Esophagus squamous epithelium (tissue), 5 donors: ENCODE measurements at places on chromosomes 16 and 17.

GRCh38 chr16:70254180-70254964, 2.6 kb upstream of the EXOSC6 start:
- DNase-seq: no peak

DNA sequence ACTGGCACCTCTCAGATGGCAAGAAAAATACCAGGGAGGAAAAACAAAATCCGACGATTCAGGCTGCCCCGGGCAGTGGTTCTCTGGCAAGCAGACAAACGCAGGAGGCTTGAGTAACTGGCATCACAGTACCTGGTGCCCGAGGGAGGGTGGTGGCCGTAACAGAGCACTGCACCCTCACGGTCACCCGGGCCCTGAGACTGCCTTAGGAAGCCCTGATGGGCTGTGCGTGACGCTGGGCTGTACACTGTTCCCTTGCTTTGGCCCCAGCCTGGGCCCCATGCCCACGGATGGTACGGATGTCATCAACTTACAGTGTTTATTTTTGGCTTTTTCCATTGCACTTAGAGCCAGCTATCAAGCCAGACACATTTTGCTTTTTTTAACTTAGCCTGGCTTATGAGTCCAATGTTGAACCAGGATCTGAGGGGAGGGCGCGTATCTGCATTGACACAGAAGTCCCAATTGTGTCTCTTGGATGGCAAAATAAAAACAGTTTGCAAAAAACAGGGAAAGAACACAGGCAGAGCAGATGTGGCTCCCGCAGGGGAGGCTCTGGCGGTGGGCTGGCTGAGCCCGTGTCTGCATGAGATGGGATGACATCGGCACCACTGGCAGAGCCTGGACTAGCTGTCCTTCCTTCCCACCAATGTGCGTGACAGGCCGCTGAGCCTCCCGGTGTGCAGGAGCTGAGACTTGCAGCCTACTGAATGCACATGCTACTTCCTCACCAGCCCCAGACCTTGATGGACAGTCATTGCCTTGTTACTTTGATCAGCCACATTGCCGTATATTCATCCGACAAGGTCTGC, 287.7 kb downstream of the FOXL1 start:
- no peak for DNase-seq

DNA sequence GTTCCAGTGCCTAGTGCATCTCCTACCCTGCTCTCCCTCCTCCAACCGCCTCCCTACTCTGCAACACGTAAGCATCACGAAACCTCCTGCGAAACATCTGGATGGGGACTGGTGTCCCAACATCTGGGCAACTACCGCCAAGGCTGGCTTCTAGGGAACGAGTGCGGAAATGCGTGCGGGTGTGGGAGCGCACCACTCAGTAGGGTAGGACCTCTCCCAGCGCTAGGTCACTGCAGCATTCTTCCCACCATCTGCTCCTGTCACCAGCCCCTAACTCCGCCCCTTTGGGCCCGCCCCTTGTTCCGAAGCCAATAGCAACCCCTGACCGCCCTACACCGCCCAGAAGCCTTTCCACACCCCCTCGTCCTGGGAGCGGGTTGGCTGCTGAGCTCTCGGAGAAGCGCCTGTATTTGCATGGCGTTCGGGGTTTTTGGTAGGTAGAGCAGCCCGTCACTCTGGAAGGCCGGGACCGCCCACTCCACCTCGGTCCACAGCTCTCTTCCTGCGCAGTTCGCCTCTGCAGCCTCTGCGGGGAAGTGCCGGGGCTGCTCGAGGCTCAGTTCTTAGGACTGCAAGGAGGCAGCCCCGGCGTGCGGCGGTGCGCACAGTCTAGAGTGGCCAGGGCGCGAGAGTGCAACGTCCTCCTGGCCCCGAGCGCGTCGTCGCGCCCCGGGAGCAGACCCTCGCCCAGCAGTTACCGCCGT, at the start of gene HS3ST3B1:
Gene HS3ST3B1 (plus strand): TSS at position 507 of the 704 bp plus-strand sequence. CDS start 438 bp downstream, outside the sequence.
- DNase-seq: peak; percentile 84

DNA sequence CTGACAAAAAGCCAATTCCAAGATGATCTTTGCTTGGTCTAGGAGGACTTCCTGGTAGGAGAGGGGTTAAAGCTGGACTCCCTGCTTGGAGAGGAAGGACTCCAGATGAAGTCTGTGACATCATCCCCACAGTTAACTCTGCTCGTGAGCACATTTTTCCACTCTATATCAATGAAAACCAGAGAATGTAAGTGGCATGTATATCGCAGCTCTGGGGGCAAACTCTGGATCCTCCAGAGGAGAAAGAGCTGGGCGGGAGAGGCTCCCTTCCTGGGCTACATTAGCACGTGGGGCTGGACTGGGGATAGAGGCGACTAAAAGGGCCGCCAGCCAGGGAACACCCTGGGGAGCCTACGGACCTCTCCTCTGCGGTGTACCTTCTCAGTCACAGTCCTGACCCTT, 34.1 kb downstream of the HIC1 start:
- DNase-seq: no peak

DNA sequence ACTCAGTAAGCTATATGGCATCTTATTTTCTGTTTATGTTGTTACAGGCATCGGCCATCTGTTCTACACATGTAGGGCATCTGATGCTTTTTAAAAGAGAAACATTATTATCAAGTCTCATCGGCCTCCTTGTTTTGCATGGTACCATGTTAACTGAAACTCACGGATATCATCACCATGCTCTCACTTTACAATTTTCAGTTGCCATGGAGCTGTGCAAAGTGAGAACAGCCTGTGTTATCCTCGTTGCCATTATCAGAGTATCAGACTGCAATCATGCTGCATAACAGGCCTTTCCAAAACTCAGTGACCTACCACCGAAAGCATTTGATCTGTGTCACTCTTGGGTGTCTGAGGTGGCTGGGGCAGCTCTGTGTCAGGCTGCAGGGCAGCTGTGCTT, 110.3 kb downstream of the C17orf67 start:
- no peak for DNase-seq

DNA sequence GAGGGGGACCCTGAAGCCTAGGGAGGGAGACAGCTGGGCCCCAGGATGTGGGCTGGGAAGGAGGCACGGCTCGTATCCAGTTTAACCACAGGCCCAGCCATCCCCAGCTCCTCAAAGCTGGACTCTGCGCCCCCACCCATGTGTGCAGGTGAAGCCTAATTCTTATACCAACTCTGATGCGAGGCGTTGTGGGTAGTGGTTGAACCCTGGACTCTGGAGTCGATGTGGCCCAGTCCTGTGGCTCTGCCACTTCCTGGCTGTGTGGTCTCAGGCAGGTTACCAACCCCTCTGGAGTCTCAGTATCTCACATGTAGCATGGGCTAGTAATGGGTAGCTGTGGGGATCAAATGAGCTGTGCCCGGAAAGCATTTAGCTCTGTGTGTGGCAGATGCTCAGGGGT, 60.4 kb upstream of the TOB1 start:
- no peak for DNase-seq

GRCh38 chr16:30853758-30854157, 40.1 kb downstream of the BCL7C start:
- no peak for DNase-seq

DNA sequence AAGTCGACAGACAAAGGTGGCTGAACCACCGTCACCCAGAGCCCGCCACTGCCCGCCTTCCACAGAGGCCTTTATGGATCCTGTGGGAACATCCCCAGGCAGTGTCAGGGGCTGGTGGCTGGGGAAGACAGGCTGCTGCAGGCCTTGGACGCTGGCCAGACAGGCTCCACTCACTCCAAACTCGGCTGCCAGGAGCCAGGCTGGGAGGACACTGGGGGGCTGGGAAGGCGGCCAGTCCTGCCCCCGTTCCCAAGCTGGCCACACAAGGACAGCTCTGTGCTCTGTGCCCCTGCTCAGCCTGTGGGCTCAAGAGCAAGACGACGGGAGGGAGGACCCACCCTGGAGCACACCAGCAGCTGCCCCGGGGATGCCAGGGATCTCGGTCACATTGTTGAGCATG, 7.6 kb upstream of the LCAT start:
- DNase-seq: no peak

DNA sequence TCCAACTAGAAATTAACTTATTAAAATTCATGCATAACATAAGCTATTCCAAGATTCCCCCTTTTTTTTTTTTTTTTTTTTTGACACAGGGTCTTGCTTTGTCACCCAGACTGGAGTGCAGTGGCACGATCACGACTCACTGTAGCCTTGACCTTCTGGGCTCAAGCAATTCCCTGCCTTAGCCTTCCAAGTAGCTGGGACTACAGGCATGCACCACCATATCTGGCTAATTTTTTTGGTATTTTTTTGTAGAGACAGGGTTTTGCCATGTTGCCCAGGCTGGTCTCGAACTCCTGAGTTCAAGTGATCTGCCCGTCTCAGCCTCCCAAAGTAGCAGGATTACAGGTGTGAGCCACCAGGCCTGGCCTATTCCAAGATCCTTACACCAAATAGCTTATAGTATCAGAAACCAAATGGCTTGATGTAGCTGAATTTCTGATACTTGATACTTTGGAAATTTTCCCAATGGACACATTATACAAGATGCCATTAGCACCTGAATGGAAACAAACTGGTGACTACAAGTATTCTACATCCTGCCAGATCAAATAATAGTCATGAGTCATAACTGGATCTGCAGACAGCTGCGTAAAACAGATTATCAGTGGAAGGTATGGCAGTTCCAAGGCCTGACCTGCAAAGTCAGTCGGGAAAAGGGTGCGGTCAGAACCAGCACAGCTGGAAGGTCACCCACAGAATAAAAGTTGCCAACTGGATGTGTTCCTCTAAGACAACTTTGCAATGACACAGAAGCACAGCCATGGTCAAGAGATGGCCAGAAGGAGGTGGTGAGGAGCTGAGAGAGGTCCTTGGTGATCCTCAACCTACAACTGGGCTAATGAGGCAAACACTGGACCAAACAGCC, 14.5 kb downstream of the TUBG1 start:
- DNase-seq: no peak

DNA sequence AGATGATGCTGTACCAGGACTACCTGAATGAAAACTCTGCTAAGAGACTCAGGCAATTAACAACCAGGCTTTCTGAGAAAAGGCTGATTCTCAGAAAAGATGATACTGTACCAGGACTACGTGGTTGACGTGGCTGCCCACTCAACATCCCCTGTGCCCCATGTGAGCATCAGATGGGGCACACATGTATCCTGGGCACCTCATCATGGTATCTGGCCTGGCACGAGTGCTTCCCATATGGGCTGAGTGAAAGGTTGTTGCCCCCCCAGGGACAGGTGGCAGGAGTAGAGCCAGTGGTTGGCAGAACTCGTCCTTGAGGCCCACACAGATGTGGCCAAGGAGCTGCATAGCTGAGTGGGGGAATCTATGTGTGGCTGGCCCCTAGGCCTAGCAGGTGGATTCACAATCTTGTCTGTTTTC, 3.5 kb upstream of the CES4A start:
- no peak for DNase-seq

DNA sequence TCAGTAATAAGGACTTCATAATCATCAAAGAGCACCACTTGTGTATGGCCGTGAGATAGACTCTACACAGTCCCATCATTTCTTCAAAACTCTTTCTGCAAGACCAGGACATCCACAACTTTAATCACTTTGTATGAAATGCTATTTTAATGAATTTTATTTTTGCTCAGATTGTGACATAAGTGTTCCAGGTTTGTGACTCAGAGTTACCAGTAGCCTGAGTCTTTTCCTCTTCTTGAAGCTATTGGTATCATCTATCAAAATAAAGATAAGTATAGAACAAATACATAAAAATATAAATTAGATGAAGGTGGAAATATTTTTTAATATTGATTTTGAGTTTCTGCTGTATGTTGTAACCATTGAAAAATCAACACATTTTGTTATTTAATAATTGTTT, 16.6 kb upstream of the VWA3A start:
- no peak for DNase-seq

DNA sequence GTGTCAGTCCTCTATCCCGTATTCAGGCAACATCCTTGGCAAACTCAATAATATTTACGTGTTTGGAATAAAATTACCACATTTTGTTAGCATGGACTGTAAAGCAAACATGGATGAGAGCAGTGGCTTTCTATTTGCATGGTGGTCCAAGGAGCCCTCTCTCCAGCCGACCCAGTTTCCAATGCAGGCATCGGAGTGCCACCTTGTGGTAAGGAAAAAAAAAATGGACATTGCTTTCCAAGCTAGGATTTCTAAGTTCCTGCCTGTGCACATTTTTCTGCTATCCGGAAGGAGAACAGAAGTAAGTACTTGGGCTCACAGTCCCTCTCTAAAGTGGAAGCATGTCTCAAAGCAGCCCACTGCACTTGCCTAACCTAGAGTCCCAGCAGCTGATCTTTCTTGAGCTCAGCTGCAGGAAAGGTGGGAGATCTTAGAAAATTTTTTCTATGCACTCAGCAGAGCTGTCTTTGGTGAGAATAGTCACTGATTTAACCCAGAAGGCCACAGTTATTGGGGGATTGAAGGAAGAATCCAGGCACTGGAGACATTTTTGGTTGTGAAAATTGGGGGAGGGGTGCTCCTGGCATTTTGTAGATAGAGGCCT, 46.0 kb upstream of the ERCC4 start:
- no peak for DNase-seq

- no peak for DNase-seq
Observed at GRCh38 chr16:79163691-79164387, 436.7 kb downstream of the MAF start.

GRCh38 chr17:48892940-48893645, 506 bp downstream of the ATP5MC1 start:
- no peak for DNase-seq

DNA sequence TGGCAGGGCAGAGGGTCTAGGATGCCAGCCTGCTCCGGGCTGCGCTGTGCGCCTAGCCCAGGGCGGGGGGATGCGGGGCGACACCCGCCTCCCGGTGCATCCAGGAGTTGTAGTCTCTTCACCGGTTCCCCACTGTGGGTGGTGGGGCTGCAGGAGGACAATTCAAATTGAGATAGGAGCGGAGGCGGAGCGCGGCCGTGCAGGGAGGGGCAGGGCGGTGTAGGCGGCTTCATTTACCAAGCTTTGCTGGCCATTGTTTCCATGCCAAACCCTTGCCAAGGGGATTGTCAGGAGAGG, 2047.4 kb downstream of the TP53TG3F start:
- no peak for DNase-seq

GRCh38 chr16:51163894-51164566, 13.0 kb upstream of the SALL1 start:
- DNase-seq: no peak

DNA sequence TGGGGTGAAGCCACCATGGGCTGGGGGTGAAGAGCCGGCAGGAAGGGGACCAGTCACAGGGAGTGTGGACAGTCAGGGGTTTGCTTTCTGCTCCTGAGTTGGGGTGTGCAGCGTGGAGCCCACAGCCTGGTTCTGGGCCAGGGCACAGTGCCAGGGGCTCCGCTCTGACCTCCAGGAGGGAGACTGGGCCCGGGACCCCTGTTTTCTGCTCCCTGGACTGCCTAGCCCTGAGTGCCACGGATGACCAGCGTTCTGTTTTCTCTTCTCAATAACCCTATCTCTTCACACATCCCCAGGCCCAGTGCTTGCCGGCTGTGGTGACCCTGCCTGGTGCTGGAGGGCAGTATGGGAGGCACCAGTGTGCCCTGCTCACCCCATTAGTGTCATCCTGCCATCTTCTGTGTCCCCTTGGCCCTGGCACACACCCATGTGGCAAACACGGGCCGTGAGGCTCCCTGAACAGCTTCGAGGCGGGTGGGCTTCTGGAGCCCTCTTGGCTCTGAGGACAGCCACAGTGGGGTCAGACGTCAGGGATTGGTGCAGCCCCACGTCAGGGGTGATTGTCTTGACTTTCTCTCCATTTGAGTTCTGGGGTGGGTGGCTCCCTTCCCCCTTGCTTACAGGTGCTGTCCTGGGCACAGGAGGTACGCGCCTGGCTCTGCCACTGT, 1.1 kb downstream of the CEMP1 start:
- DNase-seq: no peak
